ENCODE measurements at places on chromosomes 11 and 22.

DNA sequence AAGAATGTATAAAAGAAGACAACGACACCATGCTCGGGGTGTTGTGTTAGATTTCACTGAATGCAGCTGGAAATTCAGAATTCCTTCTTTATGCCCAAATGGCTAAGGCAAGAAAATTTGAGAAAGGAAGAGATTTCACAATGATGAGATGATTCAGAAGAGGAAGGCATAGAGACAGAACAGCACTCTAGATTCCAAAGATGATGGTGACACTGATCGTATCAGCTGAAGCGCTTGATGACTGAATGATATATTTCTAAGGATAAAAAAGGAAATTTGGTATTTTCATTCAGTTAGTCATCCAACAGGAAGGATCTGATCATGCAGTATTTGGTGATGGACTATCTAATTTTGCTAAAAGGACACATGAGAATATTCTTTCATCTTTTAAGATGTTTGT lies 189.2 kb downstream of the EFCAB6 start:
- no peak for DNase-seq

DNA sequence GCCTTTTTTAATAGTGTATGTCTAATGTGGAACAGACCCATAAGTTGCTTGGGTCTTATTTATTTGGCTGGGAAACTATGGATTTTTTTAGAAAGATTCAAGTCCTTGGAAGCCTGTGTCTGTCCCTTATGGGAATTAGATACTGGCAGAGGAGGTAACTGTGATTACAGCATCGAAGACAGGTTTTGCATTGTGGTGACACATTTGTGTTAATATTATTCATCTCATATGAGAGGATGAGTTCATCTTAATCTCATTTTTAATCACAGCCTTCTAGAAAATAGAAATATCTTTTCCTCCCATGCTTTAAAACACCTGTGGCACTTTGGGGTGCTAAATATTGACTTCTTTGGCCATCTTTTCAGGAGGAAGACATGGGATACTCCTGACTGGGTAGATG lies 9.2 kb downstream of the TAB1 start:
- DNase-seq: no peak

DNA sequence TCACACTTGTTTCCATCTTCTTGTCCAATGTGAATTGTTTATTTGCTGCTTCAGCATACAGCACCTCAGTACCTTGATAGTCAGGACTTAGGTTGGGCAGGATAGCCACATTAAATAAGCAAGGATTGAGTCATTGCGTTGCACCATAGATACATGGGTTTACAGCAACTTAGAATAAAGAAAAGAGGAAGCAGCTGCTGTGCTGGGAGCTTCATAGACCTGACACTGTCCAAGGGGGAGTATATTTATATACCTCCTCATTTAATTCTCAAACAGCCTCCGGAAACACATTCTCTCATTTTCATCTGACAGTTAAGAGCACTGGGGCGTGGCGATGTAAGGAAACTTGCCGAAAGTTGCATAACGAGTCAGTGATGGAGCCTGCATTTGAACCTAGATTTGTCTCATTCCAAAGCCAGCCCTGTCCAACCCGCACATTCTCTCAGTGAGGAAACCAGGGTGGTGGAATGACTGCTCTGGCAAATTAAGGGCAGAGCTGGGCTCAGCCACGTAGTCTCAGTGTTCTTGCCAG lies 42.2 kb downstream of the UBASH3B start:
- DNase-seq: no peak

- DNase-seq: no peak
Observed at GRCh38 chr11:112186304-112186703, 11.0 kb downstream of the BCO2 start.
